ENCODE measurements at places on chromosomes 12 and 14.
A peak's percentile ranks its signal among the peaks of the same experiment; 100 is the strongest.

DNA sequence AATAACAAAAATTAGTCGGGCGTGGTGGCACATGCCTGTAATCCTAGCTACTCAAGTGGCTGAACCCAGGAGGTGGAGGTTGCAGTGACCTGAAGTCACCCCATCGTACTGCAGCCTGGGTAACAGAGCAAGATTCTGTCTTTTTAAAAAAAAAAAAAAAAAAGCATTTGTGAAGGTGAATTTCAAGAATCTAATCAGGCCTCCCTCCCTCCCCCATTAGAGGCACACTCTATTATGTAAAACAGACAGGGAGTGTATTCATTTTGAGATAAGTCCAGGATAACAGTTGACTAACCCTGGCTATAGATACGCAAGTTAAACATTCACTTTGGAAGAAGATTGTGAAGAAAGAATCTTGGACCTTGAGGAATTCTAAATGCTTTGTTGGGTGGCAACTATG is 2.9 kb downstream of the RESF1 start:
- DNase-seq = peak; percentile 26

DNA sequence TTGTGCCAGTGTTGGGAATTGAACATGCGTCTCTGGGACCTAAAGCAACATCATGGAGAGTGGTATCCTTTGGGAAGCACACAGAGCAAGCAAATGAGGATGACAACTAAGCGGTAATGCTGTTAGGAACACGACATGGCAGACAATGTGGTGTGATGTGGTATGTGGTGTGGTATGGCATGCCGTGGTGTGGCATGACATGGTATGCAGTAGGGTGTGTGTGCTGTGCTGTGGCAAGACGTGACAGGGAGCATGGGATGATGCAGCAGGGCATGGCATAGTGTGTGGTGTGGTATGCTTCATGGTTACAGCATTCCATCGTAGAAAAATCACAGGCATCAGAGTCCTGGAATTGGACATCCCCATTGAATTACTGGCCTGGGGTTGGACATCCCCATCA is 108.7 kb downstream of the RTN1 start:
- no peak for DNase-seq

DNA sequence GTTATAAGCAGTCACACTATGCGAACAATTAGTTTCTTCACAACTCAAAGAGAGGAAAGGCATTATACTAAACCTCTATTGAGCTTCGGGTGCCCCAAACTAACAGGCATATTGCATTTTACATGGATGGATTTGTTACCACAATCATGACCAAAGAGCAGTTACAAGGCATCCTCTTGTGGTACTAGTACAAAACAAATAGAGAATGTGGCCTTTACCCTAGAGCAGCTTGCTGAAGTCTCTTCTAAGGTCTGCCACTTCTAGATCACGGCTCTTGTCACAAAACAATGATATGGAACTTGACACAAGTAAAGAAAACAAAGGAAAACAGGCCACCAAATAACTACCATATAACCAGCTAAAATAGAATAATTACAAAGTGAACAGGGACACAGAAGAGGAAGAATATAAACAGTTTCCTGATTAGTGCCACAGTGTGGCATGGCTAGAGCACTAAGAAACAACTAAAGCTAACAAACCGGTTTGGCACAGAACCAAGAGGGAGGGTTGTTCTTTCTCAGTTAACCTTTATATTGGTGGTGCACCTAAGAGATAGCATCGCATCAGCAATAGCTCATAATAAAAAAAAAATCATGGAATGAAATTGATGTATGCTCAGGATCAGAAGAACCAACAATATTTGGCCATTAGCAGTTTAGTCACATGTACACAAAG is 209.7 kb upstream of the ATP2B1 start:
- no peak for DNase-seq

DNA sequence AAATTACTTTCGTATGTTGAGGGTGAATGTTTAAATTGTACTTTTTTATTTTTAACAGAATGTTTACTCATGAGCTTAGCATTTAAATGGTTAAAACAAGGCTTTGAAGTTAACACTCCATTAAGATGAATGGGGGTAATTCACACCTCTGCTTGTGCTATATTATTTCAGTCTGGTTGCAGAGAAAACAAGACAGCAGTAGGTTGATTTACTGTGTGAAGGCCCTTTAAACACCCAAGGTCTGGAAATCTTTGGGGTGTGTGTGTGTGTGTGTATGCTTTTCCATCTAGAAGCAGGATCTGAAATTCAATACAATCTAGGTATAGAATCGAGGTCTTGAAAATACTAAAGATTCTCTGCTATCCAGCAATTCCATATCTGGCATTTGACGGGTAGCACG is 83.8 kb downstream of the SLC38A6 start:
- DNase-seq = no peak

GRCh38 chr12:75455839-75456238 is 24.7 kb upstream of the GLIPR1 start:
- no peak for DNase-seq

GRCh38 chr12:109932878-109933503 is 32.9 kb downstream of the TCHP start:
- no peak for DNase-seq

DNA sequence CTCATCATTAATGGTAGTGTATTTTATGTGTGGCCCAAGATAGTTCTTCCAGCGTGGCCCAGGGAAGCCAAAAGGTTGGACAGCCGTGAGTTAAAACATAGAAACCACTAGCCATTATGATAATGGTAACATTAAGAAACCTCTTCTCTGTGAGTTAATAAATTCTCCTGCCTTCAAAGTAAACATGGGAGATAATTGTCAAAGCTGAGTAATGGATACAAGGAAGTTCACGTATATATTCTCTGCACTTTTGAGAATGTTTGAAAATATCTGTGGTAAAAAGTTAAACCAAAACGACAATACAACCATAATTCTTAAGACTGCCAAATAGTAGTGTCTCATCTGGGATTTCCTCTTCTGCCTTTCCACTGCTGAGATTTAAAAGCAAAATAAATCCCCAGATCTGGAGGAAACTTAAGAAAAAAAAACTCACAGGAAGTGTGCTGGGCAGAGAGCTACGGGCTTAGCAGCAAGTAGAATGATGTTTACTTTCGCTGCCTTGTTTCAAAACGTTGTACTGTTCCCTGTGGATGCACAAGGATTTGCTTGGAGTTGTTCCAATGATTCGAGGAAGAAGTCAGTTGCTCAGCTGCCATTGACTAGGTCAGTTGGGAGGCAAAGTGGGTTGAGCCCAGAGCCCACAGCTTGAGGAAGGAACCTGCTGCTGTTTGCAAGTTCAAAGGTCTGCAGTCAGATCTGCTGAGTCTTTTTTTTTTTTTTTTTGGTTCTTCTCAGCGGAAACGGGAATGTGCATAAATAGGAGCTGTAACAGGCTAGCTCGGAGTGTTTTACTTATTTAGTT is 1.7 kb downstream of the TPCN1 start:
- no peak for DNase-seq

- no peak for DNase-seq
Observed at GRCh38 chr14:89503431-89503996, 86.5 kb upstream of the FOXN3 start.

GRCh38 chr12:42921741-42922504 is 332.4 kb upstream of the PRICKLE1 start:
- no peak for DNase-seq

All from erythroblast (primary cell).